GOT3 (cell line): ENCODE measurements at places on chromosomes 12 and 14.

DNA sequence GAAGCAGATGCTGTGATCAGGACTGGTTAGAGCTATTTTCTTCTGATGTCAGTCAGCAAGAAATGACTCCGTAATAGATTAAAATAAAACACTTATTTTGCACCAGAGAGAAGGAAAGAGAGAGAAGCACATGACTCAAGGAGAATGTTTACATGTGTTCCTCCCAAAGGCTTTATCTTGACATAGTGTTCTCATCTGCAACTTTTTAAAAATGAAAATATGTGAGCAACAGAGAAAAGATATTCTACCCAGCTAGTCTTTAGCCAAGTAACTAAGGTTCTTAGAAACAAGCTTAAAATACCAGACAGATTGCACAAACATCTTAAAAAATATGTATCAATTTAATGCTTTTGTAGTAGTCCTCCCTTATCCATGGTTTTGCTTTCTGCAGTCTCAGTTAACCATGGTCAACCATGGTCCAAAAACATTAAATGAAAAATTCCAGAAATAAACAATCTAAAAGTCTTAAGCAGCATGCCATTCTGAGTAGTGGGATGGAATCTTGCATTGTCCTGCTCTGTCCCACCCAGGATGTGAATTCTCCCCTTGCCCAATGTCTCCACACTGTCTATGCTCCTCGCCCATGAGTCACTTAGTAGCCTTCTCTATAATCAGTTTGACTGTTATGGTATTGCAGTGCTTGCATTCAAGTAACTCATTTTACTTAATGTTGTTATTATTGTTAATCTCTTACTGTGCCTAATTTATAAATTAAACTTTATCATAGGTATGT, 9.9 kb downstream of the SERPINA10 start:
- no peak for DNase-seq

DNA sequence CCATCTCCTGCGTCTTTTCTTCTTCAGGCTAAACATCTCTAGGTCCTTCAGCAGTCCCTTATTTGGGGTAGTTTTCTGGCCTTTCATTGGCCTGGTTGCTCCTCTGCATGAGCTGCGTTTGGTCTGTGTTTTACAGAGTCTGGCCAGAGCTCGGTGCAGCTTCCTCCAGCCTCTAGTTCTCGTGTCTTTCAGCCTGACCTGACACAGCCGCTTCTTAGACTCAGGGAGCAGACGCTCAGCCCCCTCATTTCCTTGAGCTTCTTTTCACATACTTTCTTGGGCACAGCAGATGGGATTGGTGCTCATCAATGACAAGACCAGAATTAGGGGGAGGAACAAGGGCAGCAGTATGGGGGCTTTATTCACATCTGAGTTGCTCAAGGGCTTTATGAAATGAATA, 13.6 kb upstream of the GSG1 start:
- DNase-seq: no peak

DNA sequence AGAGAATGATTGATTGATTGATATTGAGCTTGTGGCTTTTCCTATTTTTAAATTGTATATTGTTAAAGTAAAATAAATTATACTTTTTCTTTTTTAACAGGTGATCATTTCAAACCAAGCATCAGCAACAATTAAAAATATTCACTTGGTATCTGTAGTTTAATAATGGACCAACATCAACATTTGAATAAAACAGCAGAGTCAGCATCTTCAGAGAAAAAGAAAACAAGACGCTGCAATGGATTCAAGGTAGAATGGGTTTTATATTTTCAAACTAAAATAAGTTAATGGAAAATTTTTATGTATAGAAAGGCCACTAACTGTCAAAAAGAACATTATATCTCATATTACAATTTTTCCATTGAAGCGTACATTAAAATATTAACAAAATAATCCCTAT, 5.1 kb downstream of the SLCO1B3 start:
- no peak for DNase-seq

DNA sequence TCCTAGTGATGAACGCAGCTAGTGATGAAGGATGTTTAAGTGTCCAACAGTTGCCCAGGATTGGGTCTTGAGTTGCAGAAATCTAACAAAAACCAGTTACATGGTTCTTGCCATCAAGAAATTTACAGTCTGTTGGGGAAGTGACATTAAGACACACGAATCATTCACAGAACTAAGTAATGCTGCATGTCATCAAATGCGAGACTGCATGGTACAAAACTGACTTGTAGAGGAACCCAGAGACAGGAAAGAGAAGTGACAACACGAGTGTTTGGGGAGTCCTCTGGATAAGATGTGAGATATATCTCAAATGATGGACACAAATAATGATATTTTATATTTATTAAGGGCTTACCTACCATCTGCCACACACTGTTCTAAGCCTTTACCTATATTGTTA, 6.1 kb upstream of the SYNE3 start:
- no peak for DNase-seq

- no peak for DNase-seq
Measured at GRCh38 chr12:3686463-3686862, 66.4 kb downstream of the CRACR2A start.

GRCh38 chr12:109804820-109805761, 28.1 kb downstream of the TRPV4 start:
- no peak for DNase-seq

GRCh38 chr12:3307389-3307788, 183.6 kb upstream of the PRMT8 start:
- DNase-seq: no peak

DNA sequence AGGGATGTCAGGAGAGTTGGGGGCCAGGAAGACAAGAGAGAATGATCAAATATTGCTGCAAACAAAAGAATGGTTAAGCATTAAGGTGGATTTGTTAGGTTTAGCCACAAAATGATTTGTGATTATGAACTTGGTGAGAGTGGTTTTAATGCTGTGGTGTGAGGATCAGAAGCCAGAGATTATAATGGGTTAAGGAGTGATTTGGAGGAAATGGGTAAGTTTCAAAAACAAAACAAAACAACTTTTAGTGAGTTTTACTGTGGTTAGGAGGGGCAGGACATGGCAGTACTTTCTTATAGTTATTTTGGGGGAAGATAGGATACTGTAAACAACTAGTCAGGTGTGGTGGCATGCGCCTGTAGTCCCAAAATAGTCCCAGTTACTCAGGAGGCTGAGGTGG, 24.0 kb downstream of the DIP2B start:
- no peak for DNase-seq
